Urinary bladder (tissue), 4 donors: ENCODE measurements at places on chromosomes 4 and X. TPM values are rescaled to one million over a fixed set of nuclear protein-coding genes. Genes with fewer than 3 reads are reported as not detected.

SPATA4 gene
- total RNA-seq = 0.11 TPM

PRSS12 gene
- total RNA-seq = 34.7 TPM

CRMP1 gene
- 15.8 TPM for total RNA-seq

SSX4 gene
- not detected for total RNA-seq

GAGE13 gene
- total RNA-seq = not detected

PCSK1N gene
- 1.1 TPM for total RNA-seq

GRCh38 chrX:133005042-133005441 lies 46.6 kb upstream of the HS6ST2 start:
- no peak for DNase-seq

DNA sequence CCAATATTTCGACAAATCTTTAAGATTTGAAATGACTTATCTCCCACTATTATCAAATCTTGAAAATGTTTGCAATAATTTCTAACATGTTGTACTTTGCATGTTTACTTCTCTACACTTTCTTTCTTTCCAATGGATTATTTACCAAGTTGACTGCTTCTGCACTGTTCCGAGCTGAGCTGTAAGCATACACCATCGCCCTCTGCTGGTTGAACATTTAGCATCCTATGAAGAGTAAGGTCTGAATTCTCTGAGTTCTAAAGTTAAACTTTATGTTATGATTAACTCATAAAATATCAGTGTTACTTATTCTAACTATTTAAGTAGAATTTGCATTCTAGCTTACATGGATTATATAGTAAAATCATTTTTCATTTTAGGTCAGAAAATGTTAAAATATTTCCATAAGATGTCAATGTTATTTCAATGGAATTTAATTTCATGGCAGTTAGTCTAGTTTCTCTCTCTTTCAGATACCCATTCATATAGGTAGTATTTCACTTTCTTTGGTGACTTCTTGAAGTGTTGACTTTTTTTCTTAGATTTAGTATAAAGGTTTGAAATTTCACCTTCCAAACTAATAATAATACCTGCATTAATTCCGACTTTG lies 137.4 kb downstream of the DKK2 start:
- peak; percentile 7 for DNase-seq

DNA sequence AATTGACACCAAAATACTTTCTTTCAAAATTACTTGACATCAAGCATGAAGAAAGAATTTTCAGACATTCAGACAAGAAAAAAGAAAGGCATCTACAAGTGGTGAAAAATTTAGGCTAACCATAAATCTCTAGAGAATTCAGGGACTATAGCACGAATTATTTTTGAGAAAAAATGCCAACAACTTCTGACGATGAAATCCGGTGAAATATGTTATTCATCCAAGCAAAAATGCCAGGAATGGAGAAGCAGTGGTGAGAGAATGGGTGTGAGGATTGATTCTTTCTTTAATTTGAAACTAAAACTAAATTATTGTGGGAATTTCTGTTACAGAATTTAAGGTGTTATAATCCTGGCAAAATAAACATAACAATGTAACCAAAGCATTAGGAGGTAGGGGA lies 69.4 kb upstream of the SORBS2 start:
- DNase-seq = no peak

- DNase-seq = no peak
Measured at GRCh38 chr4:154421618-154422017, 70.0 kb downstream of the DCHS2 start.

- DNase-seq = no peak
Measured at GRCh38 chr4:177371461-177371860, 61.8 kb downstream of the NEIL3 start.

DNA sequence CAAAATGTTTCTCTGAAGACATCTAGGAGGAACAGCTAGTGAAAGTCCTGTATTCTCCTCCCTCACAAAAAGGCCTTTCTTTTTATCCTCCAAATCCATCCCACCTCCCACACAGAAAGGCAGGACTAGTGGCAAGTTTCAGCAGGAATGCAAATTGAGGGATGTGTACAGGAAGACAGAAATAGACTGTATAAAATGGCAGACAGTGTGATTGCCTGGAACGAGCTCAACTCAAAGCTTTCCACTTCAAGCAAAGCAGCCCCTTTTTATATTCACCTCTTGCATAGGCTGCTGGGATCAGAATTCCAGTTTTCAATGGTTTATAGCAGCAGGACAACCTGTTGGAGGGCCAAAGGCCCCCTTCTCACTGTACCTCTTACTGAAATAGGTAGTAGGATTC lies 57.5 kb downstream of the DCX start:
- DNase-seq = no peak

GRCh38 chrX:10124506-10125247 lies 32.1 kb upstream of the CLCN4 start:
- DNase-seq = no peak

DNA sequence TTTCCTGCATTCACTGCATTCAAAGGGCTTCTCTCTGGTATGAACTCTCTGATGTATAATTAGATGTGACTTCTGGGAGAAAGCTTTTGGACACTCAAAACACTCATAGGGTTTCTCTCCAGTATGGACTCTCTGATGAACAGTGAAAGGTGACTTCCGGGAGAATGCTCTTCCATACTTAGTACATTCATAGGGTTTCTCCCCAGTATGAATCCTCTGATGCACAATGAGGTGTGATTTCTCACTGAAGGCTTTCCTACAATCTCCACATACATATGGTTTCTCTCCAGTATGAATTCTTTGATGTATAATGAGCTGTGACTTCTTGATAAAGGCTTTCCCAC lies 12.2 kb downstream of the ZNF630 start:
- DNase-seq = no peak

DNA sequence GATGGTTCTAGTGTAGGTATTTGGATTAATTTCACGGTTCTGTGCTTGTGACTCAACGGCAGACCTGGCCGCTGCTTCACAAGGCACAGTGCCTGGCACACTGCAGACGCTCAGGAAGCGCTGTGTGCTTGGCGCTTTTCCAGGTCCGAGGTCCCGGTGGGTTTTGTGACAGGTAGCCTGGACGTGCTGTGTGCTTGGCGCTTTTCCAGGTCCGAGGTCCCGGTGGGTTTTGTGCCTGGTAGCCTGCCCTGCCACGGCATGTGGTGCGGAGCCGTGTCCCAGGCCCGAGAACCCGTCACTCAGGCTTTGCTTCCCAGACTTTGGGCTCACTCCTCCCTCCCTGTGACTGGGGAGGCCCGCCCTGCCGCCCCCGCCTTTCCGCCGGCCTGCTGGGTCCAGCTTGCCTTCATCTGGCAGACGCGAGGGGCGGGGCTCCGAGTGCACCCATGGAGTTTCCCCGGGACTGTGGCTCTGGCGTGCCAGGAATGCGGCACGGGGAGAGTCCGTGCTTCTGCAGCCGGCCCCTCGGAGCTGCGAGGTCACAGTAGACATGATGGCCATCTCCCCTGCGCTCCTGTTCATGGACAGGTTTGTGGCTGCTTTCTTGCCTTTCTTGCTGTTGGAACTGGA lies 44.2 kb downstream of the TBC1D14 start:
- DNase-seq = no peak

DNA sequence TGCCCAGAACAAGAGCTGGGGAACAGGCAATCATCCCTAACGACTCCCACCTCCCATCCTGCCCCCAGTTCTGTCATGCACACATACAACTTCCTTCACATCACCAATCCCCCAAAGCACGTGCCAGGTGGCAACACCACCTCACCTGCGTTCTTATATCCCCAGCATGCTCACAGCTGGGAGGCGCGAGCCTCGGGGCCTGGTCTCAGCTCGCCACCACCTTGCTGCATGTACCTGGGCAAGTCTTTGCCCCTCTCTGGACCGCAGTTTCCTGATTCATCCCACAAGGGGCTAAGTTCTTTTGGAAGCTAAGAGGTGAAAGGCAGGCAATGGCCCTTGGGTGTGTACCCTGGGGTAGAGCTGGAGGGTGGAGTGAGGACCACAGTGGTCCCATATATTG lies 119.2 kb upstream of the PJA1 start:
- no peak for DNase-seq

DNA sequence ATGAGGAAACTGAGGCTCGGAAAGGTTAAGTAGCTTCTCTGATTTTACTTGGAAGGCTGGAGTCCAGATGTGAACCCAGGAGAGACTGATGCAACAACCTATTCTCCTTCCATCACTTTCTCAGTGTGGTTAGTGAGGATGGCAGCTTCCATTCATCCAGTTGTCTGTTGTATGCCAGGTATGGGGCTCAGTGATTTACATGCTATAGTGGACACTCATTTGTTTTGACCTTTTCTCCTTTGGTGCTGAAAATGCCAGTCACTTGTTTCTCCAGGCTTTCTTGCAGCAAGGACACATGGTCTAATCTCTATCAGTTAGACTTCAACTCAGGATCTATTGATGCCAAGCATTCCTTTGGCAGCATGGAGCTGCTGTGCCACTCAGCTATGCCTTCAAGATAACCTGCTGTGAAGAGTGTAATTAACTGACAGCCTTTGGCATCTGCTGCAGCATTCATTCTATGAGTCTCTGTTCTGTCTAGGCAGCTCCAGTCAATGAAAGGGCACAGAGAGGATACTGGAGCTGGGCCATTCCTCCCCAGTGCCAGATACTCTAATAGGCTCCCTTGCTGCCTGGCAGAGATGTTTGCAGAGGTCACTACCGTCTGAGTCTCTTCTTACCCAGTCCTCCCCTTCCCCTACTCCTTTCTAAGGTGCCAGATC lies 11.0 kb upstream of the CWH43 start:
- no peak for DNase-seq

- no peak for DNase-seq
Measured at GRCh38 chr4:54066718-54067129, 2.3 kb upstream of the CHIC2 start.

- no peak for DNase-seq
Measured at GRCh38 chrX:101080326-101081124, 1.8 kb downstream of the TMEM35A start.

DNA sequence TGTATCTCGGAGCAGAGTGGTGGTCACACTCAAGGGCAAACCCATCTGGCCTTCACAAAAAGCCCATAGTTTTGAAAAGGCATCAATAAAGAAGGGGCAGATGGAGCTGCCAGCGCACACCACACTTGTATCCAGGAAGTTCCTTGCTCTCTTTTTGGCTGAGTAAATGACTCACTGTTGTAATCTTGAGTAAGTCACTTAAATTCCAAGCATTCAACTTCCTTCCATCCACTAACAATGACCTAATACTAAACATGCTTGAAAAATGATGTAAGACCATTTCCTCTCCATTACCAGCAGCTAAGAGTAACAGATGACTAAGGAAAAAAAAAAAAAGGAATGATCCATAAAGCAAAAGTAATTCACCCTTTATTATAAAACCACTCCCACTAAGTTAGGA lies 32.4 kb upstream of the MYOZ2 start:
- no peak for DNase-seq

- no peak for DNase-seq
Measured at GRCh38 chr4:40736910-40737309, 12.8 kb upstream of the NSUN7 start.

DNA sequence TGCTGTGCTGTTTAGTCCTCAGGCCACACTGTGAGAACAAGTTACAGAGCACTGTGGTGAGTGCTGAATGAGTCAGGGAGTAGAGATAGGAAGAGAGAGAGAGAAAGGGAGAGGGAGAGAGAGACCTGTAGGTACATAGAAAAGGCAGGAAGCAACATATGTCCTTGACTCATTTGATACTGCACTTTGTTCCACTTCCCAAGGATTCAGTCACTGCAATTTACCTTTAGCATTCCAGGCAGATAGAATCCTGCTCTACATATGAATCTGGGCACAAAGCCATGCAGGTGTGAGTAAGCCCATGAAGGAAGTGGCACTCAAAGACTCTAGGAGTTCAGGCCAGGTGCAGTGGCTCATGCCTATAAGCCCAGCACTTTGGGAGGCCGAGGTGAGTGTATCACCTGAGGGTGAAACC lies 1.0 kb upstream of the DAPP1 start:
- DNase-seq = peak; percentile 45

- DNase-seq = no peak
Measured at GRCh38 chr4:118348886-118349285, 3.9 kb downstream of the PRSS12 start.

- DNase-seq = no peak
Measured at GRCh38 chr4:133618963-133619362, 469.9 kb downstream of the PCDH10 start.

- DNase-seq = no peak
Measured at GRCh38 chrX:107674480-107675364, 46.4 kb downstream of the PRPS1 start.

DNA sequence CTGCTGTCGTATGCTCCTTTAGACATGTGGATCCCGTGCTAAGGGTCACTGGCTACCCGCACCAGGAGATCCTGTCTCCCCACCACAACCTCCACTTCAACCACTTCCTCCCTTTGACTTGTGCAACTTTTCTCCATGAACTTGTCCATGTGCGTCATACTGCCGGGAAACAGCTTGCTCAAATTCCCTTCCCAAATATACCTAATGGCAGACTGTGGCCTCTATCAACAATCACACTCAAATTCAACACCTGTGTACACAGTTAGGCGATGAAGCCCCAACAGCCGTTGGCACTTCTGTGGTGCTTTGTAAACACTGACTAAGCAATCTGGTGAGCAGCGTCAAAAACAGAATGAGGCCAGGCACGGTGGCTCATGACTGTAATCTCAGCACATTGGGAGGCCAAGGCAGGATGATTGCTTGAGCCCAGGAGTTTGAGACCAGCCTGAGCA lies 49.5 kb downstream of the CD99L2 start:
- DNase-seq = no peak
